ENCODE measurements at places on chromosomes 13 and 19.
A peak's percentile ranks its signal among the peaks of the same experiment; 100 is the strongest.

GRCh38 chr19:37790244-37790925, 11.0 kb upstream of the ZNF573 start:
- no peak for DNase-seq

DNA sequence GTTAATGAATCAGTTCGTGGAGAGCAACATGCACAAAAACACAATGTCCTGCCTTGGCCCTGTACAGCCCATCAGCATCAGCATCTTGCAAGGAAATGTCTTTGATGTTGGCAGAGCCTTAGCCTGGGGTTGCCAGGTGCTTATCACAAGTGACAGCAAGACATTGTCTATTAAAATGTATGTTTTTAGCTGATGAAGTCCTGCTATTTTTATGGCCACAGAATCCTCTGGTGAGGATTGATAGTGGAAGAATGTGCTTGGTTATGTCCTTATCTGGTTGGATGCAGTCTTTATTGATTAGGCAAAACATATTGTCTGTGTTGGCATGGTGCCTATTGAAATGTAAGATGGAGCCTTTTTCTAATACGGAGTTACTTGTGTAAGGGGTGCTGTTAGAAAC, 1427.0 kb upstream of the MIR17HG start:
- no peak for DNase-seq

DNA sequence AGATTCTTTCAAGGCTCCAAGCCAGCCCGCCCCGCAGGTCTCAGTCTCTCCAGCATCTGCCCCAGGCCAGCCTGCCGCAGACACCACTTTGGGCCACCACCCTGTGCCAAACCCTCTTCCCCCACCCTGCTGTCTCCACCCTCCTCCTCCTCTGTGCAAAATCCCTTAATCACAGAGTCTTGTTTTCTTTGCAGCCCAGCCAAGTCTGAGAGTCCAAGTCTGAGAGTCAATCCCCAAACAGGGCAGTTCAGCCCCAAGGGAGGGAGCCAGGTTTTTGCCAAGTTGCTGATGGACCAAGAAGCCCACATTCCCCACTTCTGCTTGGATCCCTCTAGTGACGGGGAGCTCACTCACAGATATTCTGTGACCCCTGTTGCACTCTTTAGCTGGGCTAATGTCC, 3.1 kb downstream of the ADAMTS10 start:
- DNase-seq: no peak

GRCh38 chr19:10230173-10230860, 814 bp downstream of the S1PR2 start:
- no peak for DNase-seq

GRCh38 chr19:49189259-49189658, 31.7 kb downstream of the TRPM4 start:
- no peak for DNase-seq

- no peak for DNase-seq
These were observed 20.9 kb downstream of the TMED1 start for GRCh38 chr19:10815007-10815536.

- no peak for DNase-seq
These were observed 1.2 kb downstream of the C13orf46 start for GRCh38 chr13:113972451-113973217.

DNA sequence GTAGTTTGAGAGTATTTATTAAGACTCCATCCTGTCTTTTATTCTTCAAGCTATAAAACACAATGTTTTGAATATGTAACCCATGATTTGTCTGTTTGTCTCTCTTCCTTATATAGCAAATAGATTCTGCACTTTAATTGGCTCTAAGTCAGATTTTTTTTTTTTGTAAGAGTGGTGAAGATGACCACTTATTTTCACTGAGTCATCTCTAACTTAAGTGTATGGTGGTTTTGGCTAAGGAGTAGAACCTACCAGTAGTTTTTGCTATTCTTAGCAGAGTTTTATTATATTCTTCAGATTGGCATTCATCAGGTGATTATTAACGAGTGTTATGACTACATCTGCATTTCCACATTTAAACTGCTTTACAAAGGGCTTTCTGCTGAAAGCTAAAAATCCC, 194.7 kb downstream of the LMO7 start:
- DNase-seq: peak; percentile 22

- DNase-seq: no peak
These were observed 548.5 kb upstream of the SLC10A2 start for GRCh38 chr13:103614761-103615160.

DNA sequence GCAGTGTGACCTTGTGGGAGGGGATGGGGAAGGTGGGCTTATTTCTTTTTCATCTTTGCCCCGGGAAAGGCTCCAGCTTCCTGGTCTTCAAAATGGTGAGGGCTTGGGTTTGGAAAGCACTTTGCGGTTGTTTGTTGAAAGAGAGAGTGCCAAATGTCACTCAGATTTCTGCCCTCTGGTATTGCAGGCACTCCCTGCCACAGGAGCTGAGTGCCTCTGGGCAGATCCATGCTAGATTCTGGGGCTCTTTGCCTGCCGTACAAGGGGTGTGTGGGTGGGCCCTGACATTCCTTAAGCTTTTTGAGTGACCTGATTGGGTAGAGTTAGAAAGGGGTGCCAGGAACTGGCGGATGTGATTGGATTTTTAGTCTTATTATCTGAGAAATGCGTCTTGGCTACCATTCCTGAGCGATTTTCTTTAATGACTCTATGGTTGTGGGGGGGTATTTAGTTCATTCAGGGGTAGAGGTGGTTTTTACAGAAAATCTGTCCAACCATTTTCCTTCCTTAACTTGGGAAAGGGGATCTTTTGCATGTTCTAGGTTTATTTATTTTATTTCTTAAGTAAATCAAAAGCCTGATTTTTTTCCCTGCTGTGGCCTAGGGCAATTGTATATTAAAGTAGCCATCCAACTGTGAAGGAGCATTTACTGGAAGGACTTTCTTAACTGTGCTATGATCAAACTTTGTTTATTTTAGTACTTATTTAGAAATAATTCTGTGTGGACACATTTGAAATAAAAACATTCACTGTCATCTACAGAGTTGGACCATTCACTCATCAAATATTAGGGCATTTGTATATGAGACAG, 3.2 kb downstream of the ARHGAP35 start:
- DNase-seq: no peak

DNA sequence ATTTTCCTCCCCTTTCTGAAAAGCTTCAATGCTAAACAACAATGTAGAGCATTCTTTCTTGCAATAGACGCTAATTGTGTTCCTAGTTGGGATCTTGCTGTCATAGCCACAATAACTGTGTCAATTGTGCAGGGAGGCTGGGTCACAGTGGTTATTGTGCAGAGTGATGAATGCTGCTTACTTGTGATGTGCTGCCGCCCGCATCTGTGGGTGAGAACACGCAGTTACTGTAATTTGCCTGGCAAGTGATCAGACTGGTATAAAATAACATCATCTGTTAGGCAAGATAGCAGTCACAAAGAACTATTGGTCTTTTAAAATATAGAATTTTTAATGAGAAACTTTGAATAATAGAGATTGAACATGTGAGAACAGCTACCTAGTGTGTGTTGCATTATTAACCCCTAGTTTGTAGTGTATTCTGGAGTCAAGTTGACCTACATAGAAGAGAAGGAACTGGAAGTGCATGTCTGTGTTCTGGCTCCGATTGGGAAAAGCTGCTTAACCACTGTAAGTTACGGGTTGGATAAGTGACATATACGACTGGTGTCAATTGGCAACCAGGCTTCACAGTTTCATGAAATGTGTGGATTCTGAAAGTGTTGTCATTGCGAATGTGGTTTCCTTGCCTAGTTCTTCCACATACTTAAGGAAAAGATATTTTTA, 43.6 kb downstream of the SLAIN1 start:
- DNase-seq: no peak

DNA sequence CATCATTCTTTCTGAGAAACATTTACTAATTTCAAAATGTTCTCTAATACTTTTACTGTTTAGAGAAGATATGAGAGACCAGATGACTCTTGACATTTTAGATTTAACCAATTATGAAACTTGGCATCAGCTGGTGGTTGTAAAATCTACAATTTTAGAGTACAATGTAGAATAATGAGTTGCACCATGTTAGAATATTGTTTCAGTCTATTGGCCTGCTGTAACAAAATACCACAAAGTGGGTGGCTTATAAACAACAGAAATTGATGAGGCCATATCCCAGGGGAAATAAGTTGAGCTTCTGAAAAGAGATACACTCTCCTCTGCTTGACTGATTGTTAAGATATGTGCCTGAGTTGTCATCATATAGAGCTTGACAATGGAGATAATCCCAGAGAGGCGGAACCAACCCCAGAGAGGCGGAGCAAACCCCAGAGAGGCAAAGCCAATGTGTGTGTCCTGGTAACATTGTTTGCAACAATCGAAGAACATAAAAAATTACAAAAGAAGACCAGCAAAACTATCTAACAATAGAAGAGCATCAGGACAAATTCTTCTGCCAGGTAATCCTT, 373.0 kb upstream of the SLITRK1 start:
- no peak for DNase-seq

- DNase-seq: no peak
These were observed 22.3 kb downstream of the SETDB2 start for GRCh38 chr13:49466292-49466838.

GRCh38 chr13:69487576-69487975, 620.0 kb upstream of the ATXN8OS start:
- DNase-seq: no peak

DNA sequence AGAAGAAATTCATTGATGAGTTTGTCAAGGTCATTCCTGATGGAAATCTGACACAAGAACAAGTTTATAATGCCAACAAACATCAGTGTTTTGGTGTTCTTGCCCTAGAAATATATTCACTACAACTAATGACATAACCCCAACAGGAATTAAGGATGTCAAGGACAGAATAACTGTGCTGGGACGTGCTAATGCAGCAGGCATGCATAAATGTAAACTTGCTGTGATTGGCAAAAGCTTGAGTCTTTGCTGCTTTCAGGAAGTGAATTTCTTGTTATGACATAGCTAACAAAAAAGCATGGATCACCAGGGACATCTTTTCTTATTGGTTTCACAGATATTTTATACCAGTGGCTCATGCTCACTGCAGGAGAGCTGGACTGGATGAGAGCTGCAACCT, 144.6 kb downstream of the KCTD12 start:
- DNase-seq: no peak

DNA sequence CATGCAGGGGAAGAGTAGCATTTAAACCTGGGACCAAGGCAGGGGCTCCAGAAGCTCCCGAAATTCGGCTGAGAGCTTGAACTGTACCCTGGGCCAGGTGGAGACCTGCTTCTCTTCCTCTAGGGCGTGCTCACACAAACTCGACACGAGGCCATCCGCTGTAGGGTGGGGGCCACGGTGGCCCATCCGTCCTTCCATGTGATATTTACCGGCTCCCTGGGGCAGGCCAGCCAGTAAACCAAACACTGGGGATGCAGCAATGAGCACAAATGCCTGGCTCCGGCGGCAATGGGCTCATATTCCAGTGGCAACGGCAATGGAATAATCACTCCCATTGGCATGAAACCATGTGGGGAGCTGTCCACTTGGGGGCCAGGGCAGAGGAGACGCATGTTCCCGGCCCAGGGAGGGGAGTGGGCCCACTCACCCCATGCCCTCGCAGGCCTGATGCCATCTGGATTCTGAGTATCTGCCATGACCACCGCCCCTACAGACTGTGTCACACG, 10.8 kb downstream of the SH3GL1 start:
- no peak for DNase-seq

GRCh38 chr13:26953291-26953690, 192.7 kb upstream of the GPR12 start:
- DNase-seq: no peak

DNA sequence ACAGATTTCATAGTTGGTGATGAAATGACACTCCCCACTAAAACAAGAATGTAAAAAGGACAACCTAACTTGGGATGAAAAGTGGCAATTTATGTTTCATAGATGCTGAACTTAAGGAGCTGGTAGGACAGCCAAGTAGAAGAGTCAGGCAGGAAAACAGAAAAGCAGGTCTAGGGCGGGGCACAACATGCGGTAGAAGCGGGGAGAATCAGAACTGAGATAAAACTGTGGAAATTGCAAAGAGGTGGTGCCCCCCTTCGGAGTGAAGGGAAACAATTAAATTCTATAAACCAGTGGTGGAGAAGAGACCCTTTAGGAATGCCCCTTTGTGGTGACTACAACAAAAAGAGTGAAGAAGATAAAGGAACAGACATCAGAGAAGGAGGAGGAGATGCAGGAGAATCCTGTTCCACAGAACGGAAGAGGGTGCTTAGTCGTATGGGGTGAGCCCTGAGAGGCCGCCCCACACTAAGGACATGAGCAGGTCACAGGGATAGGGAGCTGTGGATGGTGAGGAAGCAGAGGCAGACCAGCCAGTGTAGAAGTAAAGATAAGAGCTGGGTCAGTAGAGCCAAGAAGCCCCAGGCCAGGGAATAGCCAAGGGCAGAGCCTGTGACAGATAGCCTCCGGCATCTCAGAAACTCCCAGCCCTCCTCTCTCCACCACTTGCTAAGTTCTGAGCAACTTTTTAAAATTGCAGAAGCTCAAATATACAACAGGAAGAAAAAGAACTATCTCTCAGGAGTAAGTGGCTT, 100.3 kb upstream of the DOCK9 start:
- DNase-seq: no peak

GRCh38 chr13:48983331-48983730, 7.6 kb downstream of the FNDC3A start:
- DNase-seq: no peak

- DNase-seq: peak; percentile 93
These were observed 55.1 kb downstream of the GPR180 start for GRCh38 chr13:94656766-94657165.

DNA sequence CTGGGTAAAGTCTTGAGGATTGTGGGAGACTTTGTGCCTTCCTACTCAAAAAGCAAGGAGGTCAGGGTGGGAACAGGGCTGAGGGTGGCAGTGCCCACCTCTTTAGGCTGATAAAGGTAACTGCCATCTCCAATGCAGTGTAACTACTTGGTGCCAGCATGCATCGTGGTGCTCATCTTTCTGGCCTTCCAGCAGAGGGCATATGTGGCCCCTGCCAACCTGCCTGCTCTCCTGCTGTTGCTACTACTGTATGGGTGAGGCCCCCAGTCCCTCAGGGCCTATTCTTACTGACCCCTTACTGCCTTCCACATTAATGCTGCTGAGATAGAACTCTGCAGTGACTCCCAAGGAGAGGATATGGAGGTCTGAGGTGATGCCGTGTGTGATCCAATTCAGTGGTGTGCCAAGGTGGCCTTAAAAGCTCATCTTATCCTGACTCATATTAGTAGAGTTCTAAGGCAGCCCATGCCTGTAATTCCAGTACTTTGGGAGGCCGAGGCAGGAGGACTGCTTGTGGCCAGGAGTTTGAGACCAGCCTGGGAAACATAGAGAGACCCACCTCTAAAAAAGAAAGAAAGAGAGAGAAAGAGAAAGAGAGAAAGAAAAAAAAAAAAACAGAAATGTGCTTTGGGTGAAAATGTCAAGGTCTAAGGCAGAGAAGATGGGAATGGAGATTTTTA, 9.7 kb upstream of the ARHGAP45 start:
- peak; percentile 39 for DNase-seq

All from skeletal muscle cell (primary cell).